ENCODE measurements at places on chromosomes 12 and 14.
A peak's percentile ranks its signal among the peaks of the same experiment; 100 is the strongest.

DNA sequence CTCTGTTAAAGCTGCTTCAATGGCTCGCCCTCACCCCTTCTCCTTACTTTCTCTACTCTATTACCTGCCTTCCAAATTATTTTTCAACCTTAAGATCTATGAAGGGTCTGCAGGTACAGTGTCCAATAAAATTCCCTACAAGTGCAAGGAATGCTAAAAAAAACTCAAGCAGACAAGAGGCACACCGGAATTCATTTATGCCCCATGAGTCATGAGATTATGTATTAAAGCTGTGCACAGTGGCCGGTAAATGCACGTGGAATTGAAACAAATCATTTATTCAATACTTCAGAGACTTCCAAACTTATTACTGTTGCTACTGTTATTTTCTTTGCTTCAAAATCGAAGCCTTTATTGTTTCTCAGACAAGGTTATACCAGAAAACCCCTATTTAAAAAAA, 68.4 kb downstream of the ST8SIA1 start:
- no peak for DNase-seq

DNA sequence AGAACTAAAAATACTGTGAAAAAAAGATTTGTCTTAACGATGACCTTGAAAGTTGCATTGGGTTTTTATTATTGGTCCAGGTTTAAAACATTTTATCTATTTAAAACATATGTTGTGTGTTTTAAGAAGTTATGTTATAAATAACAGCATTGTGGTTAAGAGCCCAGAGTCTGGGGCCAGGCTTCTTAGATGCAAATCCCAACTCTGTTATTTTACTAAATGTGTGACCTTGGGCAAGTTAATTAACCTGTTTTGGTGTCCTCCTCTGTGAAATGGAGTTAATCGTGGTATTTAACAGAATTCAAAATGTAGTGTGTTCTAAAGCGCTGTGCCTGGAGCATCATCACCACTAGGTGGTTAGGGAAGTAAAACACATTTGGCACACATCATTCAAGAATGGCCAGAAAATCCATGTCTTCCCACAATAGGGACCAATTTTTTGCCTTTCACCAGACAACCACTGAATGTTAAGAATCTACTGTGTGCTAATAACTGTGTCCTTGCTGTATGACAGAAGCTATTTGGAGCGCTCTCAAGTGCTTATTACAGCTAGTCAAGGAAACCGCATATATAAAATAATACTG, 133.3 kb downstream of the MON2 start:
- no peak for DNase-seq

GRCh38 chr12:132653567-132654290, 33.4 kb downstream of the POLE start:
- DNase-seq, result no peak

DNA sequence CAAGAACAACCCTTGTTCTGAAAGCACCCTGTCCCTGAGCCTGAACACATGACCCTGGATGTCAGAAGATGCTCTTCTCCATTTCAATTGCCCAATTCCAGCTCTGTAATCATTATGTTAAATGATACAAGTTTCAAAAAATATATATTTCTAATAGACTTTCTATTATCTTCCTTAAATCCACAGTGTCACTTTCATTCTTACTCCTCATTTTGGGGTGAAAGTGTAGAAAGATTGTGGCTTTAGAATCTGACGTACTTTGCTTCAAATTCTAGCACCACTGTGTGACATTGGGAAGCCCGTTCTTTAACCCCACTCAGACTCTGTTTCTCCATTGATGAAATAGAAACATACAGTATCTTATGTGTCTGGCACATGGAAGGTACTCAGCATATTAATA, 83.2 kb downstream of the ETV6 start:
- DNase-seq, result no peak

DNA sequence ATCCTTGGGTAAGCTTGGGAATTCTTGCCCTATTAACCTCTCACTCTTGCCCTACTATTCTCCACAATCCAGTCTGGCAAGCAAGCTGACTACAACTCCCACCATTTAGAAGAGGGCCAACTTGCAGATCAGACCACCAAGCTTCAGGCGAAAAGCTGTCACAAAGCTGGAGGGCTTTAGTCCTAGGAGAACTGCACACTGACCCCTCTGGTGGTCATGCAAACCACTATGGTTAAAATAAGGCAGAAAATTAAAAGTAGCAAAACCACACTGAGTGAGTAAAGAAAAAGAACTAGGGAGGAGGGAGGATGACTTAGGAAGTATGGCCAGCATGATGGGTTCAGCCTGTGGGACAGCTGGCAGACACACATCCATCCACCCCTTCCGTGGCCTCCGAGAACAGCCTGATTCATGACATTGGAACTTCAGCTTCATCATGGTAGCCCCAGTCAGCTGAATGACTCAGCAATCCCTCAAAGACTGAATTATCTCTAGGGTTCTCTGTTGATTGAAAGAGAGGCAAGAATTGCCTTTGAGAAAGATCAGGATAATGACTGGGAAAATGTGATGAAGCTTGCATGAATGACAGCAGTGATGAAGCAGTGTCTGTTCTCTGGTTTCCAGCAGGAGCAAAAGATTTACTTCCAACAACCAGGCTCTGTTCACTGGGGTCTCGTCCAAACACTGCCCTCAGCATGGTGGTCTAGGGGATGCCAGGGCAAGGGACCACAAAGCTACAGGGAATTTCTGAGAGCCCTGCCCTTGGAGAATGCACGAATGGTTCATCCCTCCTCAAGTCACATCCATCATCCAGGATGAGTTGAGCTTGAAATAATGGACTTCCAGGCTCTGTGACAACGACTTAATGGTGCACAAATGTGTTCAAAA, 24.4 kb downstream of the PITPNM2 start:
- DNase-seq, result peak; percentile 97

- DNase-seq, result no peak
These were observed 38.0 kb downstream of the PTGER2 start for GRCh38 chr14:52352061-52352491.

DNA sequence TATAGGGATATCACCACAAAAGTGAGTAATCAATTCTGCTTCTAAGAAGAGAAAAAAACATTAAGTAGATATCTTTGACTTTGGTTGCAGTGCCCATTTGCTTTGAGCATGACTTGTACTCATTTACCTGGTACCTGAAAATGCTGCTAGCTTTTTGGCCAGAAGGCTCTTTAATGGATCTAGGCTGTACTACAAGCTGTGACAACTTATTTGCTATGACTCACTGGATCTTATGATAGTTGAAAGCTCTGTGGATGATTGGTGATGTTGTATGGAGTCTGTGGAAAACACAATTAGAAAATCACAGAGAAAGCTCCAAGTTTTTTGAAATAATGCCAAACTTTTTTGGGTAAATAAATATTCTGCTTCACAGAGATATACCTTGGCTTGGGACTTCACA, 960.9 kb upstream of the FBXO33 start:
- no peak for DNase-seq

DNA sequence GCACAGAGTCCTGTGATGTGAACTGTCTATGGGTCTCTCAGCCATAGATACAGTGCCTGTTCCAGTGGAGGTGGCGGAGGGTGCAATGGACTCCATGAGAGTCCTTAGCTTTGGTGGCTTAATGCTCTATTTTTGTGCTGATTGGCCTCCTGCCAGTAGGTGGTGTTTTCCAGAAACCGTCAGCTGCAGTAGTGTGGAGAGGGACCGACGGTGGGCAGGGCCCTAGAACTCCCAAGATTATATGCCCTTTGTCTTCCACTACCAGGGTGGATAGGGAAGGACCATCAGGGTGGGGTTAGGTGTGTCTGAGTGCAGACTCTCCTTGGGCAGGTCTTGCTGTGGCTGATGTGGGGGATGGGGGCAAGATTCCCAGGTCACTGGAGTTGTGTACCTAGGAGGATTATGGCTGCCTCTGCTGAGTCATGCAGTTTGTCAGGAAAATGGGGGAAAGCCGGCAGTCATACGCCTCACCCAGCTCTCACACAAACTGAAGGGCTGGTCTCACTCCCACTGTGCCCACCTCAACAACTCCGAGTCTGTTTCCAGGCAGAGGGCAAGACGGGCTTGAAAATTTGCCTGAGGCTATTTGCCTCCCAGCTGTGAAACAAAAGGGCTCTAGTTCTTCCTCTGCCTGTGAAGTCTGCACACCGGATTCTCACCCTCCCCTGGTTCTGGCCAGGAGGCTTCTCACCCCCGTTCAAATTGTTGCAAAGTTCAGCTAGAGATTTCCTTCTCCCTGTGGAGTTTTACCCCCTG, 24.9 kb upstream of the ZDHHC17 start:
- DNase-seq, result no peak

DNA sequence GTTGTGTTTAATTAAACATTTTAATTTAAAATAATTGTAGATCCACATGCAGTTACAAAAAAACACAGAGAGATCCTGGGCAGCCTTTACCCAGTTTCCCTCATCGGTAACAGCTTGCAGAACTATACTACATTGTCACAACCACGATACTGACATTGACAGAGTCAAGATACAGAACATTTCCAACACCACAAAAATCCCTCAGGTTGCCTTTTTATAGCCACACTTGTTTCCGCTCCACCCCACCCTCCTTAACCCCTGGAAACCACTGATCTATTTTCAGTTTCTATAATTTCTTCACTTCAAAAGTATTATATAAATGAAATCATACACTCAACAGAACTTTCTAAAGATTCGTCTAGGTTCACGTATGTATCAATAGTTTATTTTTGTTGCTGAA, 458.8 kb upstream of the SOX5 start:
- no peak for DNase-seq

DNA sequence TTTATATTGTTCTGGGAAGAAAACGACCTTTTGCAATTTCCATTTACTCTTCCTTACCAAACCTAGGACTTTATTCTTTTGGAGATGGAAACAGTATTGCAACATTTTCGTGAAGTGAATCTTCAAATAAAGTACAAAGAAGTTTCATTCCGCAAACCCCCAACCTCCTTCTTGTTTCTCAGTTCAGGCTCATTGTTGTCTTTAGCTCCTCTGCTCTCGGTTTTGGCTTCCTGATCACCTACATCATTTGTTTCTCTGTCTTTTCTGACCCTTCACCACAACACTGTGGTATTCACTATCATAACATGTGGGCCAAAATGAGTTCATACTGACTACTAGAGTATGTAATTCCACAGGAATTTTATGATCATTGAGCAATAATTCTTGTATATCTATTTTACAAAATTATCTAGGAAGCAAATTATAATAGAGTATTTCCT, 266.8 kb downstream of the ADAMTS20 start:
- peak; percentile 61 for DNase-seq

- DNase-seq, result no peak
These were observed 87.2 kb downstream of the CAND1 start for GRCh38 chr12:67356380-67356774.

DNA sequence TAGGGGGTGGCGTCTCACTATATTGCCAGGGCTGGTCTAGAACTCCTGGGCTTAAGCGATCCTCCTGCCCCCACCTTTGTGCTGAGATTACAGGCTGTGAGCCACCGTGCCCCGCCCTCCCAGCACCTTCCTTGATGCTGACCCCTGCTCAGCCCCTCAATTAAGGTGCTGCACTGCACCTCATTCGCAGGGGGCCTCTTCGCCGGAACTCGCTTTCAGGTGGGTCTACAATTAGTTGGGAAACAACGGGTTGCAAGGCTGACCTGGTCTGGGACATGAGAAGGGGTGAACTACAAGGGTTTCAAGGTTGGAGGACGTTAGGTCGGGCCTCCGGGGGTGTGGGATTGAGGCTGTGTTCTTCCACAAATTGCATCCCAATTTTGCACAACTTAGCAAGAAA, 1.2 kb upstream of the NOP2 start:
- no peak for DNase-seq

- peak; percentile 80 for DNase-seq
These were observed 28.2 kb upstream of the LRP1-AS start for GRCh38 chr12:57175428-57176138.

DNA sequence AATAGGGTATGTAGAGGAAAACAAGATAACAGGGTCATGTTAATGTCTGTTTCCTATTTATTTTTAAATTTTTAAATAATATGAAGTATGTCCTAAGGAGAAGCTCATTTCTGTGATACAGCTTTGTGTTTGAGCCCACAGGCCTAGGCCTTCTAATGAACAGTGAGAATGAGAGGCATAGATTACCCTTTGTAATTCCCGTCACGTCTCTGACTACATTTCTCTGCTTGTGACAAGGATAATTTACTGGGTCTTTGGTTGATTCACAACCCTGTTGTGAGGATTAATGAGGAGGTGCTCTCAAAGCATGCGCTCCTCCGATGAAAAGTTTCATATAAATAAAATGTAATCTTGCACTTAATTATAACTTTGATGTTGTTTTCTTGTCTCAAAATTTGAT, 56.1 kb downstream of the SYT10 start:
- no peak for DNase-seq

DNA sequence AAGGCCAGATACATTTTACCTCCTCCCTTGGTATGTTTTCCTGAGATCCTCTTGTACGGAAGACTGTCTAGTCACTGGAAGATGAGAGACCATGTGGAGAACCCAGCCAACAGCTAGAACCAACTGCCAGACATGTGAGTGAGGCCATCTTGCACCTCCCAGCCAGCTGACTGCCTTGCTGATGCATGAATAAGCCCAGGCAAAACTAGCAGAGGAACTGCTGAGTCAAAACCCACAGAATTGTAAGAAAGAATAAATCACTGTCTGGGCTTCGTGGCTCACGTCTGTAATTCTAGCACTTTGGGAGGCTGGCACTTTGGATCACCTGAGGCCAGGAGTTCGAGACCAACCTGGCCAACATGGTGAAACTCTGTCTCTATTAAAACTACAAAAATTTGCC, 160.0 kb downstream of the TPH2 start:
- DNase-seq, result no peak

DNA sequence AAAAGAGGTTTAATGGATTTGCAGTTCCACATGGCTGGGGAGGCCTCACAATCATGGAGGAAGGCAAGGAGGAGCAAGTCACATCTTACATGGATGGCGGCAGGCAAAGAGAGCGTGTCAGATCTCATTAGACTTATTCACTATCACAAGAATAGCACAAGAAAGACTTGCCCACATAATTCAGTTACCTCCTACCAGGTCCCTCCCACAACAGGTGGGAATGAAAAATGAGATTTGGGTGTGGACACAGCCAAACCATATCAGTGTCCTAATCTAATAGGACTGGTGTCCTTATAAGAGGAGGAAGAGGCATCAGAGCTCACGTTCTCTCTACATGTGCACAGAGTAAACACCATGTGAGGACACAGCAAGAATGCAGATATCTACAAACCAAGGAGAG, 25.9 kb downstream of the DYRK2 start:
- DNase-seq, result no peak

DNA sequence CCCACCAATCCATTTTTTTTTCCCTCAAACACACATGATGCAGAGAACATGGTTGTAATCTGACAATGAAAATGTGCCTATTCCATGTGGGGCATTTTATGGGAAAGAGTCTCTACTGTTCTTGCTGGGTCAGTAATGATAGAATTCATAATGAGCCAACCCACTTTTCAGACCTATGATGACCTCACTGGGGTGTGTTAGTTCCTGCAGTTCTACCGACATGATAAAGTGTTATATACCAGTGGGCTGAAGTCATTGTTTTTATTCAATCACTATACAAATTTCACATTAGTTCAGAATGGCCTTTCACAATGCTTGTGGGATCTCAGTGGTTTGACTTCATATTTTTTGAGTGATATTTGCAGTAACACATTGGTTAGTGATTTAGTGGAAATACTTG, 47.5 kb downstream of the PPFIBP1 start:
- peak; percentile 71 for DNase-seq

- no peak for DNase-seq
These were observed 404.9 kb downstream of the FLRT2 start for GRCh38 chr14:85934886-85935254.

- peak; percentile 4 for DNase-seq
These were observed 70.4 kb upstream of the SLCO1C1 start for GRCh38 chr12:20624718-20625117.

- DNase-seq, result no peak
These were observed 240.4 kb downstream of the ASCL1 start for GRCh38 chr12:103197725-103198388.

GRCh38 chr12:106094304-106094703, 44.5 kb downstream of the NUAK1 start:
- no peak for DNase-seq

Data from AG08395 (cell line).